Lower lobe of right lung (tissue), 2 donors: ENCODE measurements at places on chromosomes 12 and 14. TPM values are rescaled to one million over a fixed set of nuclear protein-coding genes. Genes with fewer than 3 reads are reported as not detected.

GRCh38 chr12:130497321-130497720 lies 159.6 kb downstream of the PIWIL1 start:
- H3K27ac ChIP-seq: no peak overlapping the region
- DNase-seq: no peak
- H3K27me3 ChIP-seq: no peaks in the 10 kb centered on the region
- no peaks in the 10 kb centered on the region for H3K36me3 ChIP-seq

SETD3 gene
- 78.7 TPM for total RNA-seq

GLIPR1L2 gene
- total RNA-seq: 0.68 TPM

- DNase-seq: no peak
- H3K27me3 ChIP-seq: no peaks in the 10 kb centered on the region
- H3K4me3 ChIP-seq: no peak overlapping the region
- H3K27ac ChIP-seq: no peak overlapping the region
Measured at GRCh38 chr14:81193924-81194633, 26.7 kb downstream of the GTF2A1 start.

- H3K27ac ChIP-seq: no peak overlapping the region
- H3K4me3 ChIP-seq: no peak overlapping the region
- no peaks in the 10 kb centered on the region for H3K27me3 ChIP-seq
- peaks cover 6% of the 10 kb centered on the region for H3K4me1 ChIP-seq
- H3K36me3 ChIP-seq: no peaks in the 10 kb centered on the region
- DNase-seq: no peak
Measured at GRCh38 chr12:5777451-5777850, 167.6 kb downstream of the ANO2 start.

DNA sequence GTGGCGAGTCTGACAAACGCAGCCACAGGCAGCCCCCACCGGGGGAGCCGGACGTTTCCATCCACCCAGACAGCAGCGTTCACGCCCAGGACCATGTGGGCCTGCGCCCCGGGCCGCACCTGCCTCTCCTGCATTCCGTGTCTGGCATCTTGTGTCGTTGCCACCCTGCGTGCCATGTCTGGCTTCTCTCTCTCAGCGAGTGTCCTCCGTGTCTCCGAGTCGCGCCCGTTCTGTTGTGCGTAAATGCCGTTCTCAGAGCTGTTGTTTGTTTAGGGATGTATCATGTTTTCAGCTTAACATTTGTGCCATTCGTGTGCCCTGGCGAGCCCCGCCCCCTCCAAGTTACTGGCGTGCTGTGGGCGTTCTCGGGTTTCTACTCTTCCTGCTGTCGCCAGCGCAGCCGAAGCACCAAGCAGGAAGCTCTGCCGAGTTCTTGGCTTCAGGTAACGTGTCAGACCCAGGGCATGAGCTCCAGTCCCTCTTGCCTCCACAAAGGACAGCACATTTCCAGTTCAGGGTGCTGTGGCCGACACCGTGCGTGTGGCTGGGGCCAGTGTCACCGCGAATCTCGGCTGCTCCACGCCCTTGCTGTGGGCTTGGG lies 34.6 kb downstream of the NOC4L start:
- no peak overlapping the region for H3K4me3 ChIP-seq
- no peak overlapping the region for H3K27ac ChIP-seq
- H3K4me1 ChIP-seq: no peaks in the 10 kb centered on the region
- no peak for DNase-seq
- H3K27me3 ChIP-seq: peaks cover 49% of the 10 kb centered on the region
- no peaks in the 10 kb centered on the region for H3K36me3 ChIP-seq

DNA sequence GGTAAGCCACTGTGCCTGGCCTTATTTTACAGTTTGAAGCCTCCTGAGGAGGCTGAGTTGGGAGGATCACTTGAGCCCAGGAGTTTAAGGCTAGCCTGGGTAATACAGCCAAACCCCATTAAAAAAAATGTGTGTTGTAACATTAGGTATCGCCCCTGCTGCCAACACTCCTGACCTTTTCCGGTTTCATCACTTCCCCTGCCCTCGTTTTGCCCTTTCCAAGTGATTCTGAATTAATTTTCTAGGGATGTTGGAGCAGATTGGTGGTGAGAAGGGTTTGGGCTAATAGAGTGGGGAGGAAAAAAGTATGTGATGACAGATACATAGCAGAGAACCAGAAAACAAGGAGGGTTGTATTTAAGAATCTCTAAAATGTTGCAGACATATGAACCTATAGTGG lies 25.6 kb upstream of the C12orf71 start:
- no peaks in the 10 kb centered on the region for H3K36me3 ChIP-seq
- no peaks in the 10 kb centered on the region for H3K27me3 ChIP-seq
- no peak for DNase-seq
- no peak overlapping the region for H3K4me3 ChIP-seq

GRCh38 chr14:99062772-99063418 lies 209.1 kb downstream of the BCL11B start:
- H3K27ac ChIP-seq: no peak overlapping the region
- H3K4me3 ChIP-seq: no peak overlapping the region
- H3K27me3 ChIP-seq: no peaks in the 10 kb centered on the region
- H3K4me1 ChIP-seq: no peaks in the 10 kb centered on the region
- DNase-seq: no peak

DNA sequence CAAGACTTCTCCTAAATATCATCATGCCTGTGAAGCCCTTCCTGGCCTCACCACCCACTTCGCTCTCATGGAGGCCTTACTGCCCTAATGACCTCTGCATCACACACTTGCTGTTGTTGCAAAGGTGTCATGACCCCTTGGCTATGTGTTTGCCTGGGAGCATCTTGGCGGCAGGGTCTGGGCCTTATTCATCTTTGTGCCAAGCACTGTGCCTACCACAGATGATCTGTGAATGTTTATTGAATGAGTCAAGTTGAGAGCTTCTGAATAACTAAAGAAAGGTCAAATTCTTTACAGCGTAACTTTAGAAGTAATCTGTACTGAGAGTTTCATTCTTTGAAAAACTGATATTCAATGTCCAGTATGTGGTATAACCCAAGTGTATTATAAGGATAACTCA lies 113.3 kb downstream of the TTC8 start:
- H3K4me1 ChIP-seq: no peaks in the 10 kb centered on the region
- H3K27me3 ChIP-seq: no peaks in the 10 kb centered on the region
- H3K36me3 ChIP-seq: no peaks in the 10 kb centered on the region
- no peak for DNase-seq
- no peak overlapping the region for H3K4me3 ChIP-seq

GRCh38 chr12:13208533-13209435 lies 12.3 kb downstream of the EMP1 start:
- no peak for DNase-seq
- peaks cover 78% of the 10 kb centered on the region for H3K4me1 ChIP-seq
- peak overlapping the region; percentile 53 for H3K27ac ChIP-seq
- H3K27me3 ChIP-seq: no peaks in the 10 kb centered on the region
- no peak overlapping the region for H3K4me3 ChIP-seq
- peaks cover 23% of the 10 kb centered on the region for H3K36me3 ChIP-seq

ADAMTS20 gene
- total RNA-seq: not detected

- no peaks in the 10 kb centered on the region for H3K4me1 ChIP-seq
- no peak overlapping the region for H3K27ac ChIP-seq
- H3K36me3 ChIP-seq: peaks cover 99% of the 10 kb centered on the region
- H3K27me3 ChIP-seq: no peaks in the 10 kb centered on the region
- DNase-seq: no peak
Measured at GRCh38 chr12:112149596-112149995, 24.2 kb downstream of the TRAFD1 start.

PSME1 gene
- 198 TPM for total RNA-seq

DNA sequence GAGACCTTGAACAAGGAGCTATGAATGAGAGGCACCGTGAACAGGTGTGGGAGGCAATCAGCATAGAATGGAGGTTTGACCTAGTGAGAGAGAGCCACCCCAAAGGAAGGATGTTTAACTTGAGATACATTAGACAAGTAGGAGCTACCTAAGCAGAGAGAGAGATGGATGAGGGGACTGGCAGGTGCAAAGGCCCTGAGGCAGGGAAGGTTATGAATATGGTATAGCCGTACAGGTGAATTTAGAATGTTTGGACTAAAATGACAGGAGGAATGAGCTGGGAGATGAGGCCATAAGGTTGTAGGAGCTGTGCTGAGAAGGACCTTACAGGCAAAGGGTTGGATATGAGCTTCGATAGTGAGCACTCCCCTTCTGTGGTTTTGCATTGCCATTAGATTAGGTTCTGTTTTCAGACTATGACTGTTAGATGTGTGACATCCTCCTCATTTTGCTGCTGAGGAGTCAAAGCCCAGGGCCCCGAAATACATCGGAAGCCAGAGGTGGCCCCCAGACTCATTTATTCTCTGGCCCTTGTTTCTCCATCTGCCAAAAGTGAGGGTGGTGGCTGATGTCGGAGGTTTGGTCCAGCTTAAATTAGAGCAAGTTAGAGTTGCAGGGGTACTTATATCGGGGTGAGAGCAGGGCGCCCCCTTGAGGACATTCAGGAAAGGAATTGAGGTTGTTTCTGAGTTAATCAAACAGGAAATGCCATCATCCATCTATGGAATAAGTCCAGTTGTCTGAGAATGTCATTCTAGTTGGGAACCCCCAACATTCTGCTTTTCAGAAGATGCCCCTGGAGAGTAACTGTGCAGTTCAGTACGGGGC lies 29.4 kb downstream of the SLC24A4 start:
- H3K27ac ChIP-seq: no peak overlapping the region
- H3K27me3 ChIP-seq: peaks cover 7% of the 10 kb centered on the region
- H3K4me3 ChIP-seq: no peak overlapping the region

GRCh38 chr14:24246765-24247212 lies 4.4 kb upstream of the TINF2 start:
- peaks cover 4% of the 10 kb centered on the region for H3K36me3 ChIP-seq
- no peak for DNase-seq
- peak overlapping the region; percentile 25 for H3K27ac ChIP-seq

DNA sequence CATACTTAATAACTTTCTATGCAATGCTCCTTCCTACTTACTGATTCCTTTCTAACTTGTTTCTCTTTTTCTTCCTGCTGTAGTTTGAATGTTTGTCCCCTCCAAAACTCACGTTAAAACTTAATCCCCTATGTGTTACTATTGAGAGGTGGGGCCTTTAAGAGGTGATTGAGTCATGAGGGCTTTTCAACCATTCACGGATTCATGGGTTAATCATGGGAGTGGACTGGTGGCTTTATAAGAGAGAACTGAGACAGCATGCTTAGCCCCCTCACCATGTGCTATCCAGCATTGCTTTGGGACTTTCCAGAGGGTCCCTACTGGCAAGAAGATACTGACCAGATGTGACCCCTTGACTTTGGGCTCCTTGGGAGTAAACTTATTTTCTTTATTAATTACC lies 66.0 kb upstream of the TRIM9 start:
- no peaks in the 10 kb centered on the region for H3K36me3 ChIP-seq
- no peak overlapping the region for H3K4me3 ChIP-seq
- no peak overlapping the region for H3K27ac ChIP-seq
- H3K27me3 ChIP-seq: no peaks in the 10 kb centered on the region
- DNase-seq: no peak

DNA sequence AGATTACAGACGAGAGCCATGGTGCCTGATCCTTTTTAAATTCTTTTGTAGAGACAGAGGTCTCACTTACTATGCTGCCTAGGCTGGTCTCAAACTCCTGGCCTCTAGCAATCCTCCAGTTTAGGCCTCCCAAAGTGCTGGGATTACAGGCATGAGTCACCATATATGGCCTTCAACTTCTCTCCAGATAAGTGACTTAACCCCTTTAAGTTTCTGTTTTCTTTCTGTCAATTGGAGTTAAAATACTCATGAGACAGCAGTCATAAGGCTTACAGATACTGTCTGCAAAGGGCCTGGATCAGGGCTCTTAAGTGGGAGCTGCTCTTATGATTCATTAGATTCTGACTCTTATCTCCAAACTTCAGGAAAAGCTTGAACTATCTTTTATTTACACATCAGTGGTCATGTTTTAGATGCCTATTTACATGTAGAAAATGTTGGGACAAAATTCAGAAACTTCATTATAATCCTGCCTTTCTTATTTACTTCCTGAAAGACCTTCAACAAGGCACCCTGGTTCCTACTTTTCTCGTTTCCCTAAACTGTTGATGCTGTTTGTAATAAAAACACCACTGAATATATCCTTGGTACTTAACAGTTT lies 271.5 kb upstream of the TBX3 start:
- H3K27me3 ChIP-seq: no peaks in the 10 kb centered on the region
- no peak overlapping the region for H3K27ac ChIP-seq
- H3K36me3 ChIP-seq: no peaks in the 10 kb centered on the region
- DNase-seq: no peak

TGM1 gene
- total RNA-seq: 5.9 TPM

CCDC92 gene
- 47.6 TPM for total RNA-seq
